Ecto neural progenitor cell (in vitro differentiated cells): ENCODE measurements at places on chromosomes 6 and 20.

GRCh38 chr6:20182926-20183521 lies 29.2 kb downstream of the MBOAT1 start:
- DNase-seq, result no peak

- DNase-seq, result no peak
Observed at GRCh38 chr20:42130810-42131596, 512.8 kb upstream of the CHD6 start.

GRCh38 chr20:35648836-35649235 lies 15.9 kb downstream of the CPNE1 start:
- DNase-seq, result no peak

DNA sequence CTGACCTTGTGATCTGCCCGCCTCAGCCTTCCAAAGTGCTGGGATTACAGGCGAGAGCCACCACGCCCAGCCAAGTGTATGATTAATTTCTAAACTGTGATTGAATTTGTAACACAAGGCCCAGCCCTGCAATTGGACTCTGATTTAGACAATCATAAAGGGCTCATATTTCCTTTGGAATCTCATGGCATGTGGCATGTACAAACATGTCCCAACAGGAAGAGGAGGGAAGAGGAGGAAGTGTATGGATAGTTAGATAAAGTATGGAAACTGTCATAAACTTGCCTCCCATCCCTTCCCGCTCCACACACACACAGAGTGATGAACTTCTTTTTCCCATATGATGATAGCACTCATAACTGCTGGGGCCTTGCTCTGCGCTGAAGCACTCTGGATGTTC lies 27.2 kb upstream of the QKI start:
- DNase-seq, result no peak

DNA sequence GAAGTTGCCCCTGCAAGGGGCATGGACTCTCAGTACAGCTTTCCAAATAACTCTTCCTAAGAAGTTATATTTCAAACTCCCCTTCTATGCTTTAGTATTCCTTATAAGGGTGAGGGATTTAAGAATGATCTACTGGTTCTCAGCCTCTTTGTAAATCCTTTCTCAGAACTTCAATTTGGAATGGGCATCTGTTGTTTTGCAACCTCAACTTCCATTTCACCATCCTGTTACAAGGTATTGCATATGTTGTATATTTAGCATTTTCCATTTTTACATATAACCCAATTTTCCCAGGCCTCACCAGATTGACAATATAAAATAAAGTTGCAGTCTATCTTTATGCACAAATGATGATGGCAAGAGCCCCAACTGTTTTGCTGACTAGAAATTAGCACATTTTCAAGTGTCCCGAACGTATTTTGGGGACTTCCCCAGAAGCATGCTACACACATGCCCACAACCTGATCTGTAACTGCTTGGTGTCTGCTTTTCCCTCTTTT lies 154.9 kb upstream of the CARMIL1 start:
- no peak for DNase-seq

DNA sequence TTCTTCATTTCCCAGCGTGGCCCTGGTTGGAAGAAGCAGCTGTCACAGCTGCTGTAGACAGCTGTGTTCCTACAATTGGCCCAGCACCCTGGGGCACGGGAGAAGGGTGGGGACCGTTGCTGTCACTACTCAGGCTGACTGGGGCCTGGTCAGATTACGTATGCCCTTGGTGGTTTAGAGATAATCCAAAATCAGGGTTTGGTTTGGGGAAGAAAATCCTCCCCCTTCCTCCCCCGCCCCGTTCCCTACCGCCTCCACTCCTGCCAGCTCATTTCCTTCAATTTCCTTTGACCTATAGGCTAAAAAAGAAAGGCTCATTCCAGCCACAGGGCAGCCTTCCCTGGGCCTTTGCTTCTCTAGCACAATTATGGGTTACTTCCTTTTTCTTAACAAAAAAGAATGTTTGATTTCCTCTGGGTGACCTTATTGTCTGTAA lies 292.7 kb downstream of the ESR1 start:
- no peak for DNase-seq

GRCh38 chr20:45853484-45853883 lies 3.7 kb downstream of the ACOT8 start:
- no peak for DNase-seq

DNA sequence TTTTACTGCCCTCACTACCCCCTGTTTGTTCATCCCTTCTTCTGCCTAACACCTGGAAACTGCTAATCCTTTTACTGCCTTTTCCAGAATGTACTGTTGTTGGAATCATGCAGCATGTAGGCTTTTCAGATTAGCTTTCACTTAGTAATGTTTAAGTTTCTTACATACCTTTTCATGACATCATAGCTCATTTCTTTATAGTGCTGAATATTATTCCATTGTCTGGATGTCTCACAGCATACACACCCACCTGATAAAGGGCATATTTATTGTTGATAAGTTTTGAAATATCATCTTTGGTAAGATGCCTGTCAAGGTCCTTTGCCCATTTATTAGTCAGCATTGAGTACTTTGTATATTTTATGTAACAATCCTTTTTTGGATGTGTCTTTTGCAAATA lies 588.2 kb upstream of the NRSN1 start:
- DNase-seq, result no peak

DNA sequence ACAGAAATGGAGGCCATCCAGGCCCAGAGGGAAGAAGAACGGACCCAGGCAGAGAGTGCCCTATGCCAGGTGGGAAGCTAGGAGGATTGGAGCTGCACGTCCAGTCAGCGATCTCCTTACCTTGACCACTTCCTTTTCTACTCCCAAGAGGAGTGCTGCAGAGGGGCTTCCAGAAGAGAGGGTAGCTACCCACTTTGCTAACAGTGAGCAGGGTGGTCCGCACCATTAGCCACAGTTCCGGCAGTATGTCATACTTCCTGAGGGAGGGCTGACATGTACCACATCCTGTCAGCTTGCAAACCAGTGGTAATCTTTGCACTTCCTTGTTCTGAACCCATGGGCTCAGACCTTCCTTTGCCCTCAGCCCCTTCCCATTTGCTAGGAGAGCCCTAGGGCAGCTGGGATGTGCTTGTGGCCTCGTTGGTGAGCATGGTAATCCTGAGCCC lies 35.4 kb downstream of the CEP250 start:
- no peak for DNase-seq

DNA sequence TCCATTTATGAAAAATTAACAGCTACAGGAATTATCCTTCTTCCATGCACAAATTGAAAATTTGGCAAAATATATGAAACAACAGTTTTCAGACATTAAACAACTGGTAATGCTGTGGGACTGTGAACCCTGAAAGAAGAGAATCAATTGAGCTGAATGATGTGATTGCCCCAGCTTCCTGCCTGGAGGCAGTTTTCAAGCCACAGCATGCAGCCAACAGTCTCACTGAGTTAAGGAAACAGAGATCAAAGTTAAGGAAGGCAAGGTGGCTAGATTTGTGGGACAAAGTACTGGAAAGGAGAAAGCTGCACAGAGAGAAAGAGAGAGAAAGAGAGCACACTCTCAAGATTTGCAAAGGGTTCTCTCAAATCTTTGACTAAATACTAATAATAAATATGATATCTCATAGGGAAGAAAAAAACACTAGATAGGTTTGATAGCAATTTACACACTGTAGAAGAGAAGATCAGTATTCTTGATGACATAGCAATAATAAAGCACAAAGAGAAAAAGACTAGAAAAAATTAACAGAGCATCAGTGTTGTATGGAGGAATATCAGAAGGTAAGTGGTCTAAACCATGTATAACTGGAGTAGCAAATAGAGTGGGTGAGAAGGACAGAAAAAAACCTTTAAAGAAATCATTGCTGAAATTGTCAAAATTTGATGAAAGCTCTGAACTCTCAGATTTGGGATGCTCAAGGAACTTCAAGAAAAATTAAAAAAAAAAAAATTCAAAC lies 70.1 kb upstream of the CNKSR3 start:
- no peak for DNase-seq

DNA sequence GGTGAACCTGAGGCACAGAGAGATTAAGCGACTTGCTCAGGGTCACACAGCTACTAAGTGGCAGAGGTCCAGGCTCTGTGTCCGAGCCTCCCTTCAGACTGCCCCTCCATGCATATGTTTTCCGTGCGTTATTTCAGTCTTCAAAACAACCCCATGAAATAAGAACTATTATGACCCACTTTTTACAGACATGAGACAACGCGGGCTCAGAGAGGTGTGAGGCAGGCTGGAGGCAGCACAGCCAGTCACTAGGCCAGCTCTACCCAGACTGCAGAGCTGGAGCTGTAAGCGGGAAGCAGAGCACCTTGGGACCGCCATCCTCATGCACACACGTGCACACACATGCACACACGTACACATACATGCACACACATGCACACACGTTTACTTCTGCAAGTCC lies 62.3 kb downstream of the PSMG4 start:
- DNase-seq, result no peak

GRCh38 chr6:105449756-105450390 lies 47.0 kb upstream of the PREP start:
- no peak for DNase-seq

GRCh38 chr6:71452697-71453370 lies 164.2 kb downstream of the OGFRL1 start:
- DNase-seq, result no peak

GRCh38 chr20:44133424-44133823 lies 53.6 kb downstream of the JPH2 start:
- DNase-seq, result no peak

- no peak for DNase-seq
Observed at GRCh38 chr20:44690781-44691423, 24.3 kb upstream of the CCN5 start.

GRCh38 chr6:12410946-12411345 lies 120.8 kb downstream of the EDN1 start:
- no peak for DNase-seq

DNA sequence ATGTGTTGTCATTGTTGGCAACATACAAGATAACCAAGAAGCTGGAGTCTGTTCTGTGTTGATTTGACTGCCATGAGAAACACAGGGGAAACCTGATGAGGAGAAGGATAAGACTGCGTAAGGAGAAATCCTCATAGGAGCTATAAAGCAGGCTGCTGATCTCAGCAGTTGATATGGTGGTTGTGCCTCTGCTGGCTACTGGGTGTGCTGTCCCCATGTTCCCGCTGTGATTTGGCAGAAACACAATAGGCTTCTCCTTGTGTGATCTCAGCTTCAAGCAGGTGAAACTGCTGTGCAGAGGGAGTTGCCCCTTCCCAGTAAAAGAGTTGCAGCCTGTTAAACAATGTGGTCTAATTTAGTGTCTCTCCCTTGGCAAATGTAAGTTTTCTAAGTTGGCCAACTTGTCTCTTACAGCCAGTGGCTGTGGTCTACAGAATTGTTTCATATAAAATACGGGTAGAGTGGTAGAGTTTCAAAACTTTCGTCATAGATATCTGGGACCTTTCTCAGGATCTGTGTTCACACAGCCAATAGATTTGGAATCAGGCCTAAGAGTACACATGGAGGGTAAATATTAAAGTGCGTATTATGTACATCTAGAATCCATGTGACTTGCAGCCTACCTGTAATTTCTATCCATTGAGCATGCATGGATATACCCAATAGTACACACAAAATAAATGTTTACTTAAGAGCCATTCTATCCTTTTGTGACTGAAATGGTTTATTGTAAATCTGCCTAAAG lies 78.4 kb downstream of the RNF144B start:
- no peak for DNase-seq

DNA sequence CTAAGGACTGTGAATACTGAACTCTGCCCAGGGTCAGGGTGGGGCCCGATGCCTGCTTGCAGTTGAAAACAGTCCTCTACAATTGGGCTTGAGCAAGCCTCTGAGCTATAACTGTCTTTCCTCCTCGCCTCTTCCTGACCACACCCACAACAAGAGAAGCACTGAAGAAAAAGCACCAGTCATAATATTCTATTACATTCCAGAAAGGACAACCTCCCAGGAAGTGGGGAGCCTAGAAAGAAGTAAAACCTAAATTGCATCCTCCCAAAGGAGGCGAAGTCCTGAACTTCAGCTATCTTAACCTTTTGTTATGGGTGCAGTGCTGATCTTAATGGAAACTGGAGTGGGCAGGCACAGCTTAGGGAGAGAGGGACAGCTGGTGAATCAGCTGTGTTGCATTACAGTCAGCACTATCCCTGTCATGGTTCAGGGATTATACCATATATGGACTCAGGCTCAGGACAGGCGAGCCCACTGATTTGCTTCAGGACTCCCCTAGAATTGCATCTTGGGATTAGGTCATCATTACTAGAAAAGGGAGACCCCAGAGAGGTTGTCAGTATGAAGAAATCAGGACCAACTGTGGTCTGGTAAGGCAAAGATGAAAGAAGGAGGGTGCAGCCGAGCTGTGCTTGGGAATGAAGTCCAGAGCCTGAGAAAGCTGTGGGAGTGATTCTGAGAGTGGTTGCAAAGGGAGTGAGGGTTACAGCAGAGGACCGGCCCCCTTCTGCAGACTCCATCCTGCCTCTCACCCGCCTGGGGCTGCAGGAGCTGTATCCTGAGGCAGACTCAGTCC lies 18.3 kb upstream of the TRAM2 start:
- DNase-seq, result peak; percentile 55
